Tibial artery (tissue), 4 donors: ENCODE measurements at places on chromosomes 5 and 9.

- no peak for DNase-seq
These were observed 11.0 kb downstream of the MPDZ start for GRCh38 chr9:13268469-13268868.

GRCh38 chr9:37746448-37747270, 6.9 kb upstream of the TRMT10B start:
- DNase-seq = no peak

GRCh38 chr5:77876316-77876715, 100.2 kb upstream of the TBCA start:
- no peak for DNase-seq

DNA sequence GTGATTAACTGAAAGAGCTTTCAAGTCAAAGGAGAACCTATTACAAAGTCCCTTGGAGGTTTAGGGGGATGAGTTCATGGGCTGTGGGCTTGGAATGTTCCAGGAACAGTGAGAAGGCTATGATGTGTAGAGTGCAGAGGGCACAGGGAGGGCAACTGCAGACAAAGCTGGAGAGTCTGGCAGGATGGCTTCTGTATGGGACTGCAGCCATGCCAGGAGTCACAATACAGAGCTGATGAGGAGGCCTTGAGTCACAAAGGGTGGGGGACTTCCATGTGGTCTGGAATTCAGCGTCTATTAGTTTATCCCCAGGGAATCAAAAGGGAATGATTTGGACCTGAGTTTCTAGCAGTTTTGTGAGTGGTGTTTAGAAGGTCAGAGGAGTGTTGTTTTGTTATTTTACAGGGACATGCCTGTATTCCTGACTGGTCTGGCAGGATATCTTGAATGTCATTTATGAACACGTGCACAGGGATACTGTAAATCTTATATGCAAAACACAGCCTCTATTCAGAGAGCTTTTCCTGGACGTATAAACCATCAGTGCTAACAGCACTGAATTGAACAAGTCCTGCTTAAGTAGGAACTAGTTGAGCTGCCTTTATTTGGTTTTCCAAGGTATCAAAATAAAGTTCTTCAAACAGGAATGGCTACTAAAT, 14.3 kb upstream of the TEK start:
- no peak for DNase-seq

DNA sequence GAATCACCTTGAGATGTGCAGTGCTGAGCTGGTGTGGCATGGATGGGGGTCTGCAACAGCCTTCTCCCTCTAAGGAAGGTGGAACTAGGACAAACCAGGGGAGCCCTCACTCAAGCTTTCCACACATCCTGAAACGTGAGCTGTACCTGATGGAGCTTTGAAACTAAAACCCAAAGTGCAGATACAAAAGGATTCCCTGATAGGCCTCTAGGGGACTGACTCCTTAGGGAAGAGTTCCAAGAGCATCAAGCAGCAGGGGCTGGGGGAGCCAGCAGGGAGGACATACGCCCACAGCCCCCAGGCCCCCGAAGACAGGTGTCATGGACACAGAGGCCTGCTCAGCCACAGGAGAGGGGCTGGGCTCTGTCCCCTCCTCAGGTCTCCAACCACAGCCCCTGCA, 17.7 kb downstream of the ARHGEF37 start:
- no peak for DNase-seq

GRCh38 chr5:38591523-38591849, 35.0 kb upstream of the LIFR start:
- DNase-seq = no peak

DNA sequence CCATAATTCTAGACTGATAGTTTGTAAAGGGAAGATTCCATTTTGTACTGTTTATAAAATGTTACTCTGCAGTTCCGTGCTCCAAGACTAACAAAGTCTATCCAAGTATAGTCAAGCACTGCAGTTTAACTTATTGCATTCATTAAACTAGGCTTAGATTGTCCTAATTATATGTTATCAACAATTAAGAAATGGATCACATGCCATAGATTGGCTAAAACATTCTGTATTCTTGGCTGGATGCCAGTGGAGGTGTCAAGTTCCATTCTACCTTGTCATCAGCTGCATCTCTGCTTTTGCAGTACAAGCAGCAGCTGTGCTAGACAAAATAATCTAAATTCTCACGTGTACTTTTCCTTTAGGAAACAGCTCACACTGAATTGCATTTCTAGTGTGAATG, 69.4 kb upstream of the MEF2C start:
- DNase-seq = no peak

DNA sequence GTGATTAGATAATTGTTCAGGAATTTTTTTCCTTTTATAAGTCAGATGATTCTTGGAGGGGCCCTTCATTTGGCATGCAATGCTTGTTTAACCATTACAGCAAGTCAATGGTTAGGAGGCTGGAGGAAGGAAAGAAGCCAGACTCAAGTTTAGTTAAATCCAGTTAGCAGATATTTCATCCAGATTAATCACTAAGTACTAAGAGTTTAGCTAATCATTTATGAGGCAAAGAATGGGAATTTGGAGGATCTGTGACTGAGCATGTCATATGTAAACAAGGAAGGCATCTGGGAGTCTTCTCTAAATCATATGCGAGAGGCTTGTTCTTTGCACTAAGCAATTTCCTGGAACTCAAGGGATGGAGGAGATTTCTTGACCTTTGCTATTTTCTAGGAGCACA, 145.3 kb upstream of the SGCD start:
- no peak for DNase-seq

DNA sequence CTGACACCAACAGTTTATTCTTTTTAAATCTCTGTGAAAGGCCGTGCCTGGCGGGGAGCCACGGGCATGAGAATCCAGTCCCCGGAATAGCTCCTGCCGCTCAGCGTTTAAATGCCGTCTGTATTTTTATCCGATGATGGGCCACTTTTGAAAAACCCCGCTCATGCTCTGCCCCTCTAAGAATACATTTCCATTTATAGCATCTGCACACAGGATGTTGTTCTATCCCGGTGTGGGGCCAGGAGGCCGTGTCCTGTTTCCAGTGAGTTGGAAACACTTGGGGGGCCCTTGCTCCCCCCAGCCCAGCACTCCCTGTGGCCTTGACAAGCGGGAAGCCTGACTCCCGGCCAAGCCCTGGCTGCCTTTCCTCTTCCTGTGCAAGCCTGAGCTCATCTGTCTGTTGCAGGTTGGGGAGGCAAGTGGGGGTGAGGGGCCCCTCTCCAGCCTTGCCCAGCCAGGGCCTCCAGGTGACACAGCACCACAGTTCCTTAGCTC, 39.0 kb downstream of the ERGIC1 start:
- DNase-seq = peak; percentile 95

DNA sequence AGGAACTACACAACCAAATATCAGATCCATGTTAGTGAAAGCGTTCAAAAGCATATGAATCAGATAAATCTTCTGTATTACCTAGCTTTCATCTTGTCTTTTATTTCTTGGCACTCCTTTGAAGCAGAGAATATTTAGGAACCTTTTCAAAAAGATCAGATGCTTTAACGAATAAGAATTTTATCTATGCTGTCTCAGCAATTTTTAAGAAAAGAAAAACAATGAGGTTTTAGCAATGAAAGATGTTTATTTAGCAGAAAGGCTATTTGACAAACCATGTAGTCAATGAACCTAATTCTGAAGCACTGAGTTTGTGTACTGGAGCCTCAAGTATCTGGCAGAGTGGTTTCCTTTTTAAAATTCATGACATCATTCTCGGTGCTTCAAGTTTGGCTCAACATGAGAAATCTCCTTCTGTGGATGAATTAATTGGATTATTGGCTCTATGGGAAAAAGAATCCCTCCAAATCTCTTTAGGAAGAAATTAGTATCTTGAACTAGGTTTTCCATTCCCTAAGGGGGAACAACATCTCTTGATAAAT, 534.7 kb downstream of the CAAP1 start:
- DNase-seq = no peak

DNA sequence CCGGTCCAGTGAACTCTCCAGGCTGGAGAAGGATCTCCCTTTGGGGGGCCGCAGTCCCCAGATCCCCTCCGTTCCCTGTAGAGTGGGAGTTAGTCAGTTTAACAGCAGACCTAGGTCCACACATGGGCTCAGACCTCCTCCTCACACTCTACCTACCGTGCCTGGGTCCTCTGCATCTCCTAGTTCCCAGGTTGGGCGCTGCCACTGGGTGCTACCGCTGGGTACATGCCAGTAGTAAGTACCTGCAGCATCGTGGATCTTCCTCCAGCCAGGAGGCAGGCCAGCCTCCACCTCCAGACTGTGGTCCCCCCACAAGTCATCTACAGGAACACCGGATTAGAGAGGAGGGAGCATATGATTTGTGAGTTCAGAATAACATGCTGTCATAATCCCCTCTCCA, 802 bp downstream of the APBB3 start:
- DNase-seq = no peak

GRCh38 chr5:126490167-126490940, 67.1 kb downstream of the GRAMD2B start:
- peak; percentile 49 for DNase-seq

GRCh38 chr5:61559146-61559545, 227.1 kb downstream of the ZSWIM6 start:
- DNase-seq = no peak

DNA sequence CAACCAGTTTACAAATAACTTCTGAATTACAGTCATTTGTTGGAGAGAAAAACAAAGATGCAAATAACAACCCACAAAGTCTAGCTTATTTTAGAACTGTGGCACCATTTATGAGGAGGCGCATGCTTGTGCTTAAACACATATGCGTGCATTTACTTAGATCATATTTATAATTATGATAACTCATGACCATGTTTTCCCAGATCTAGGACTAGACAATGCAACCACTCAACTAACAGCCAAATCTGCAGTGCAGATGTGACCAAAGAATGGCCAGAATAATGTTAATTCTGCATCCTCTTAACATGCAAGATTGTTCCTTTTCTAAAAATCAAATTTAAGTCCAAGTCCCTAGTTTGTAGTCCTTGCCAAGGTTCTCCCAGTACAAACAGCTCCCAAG, 167.3 kb upstream of the FST start:
- no peak for DNase-seq

DNA sequence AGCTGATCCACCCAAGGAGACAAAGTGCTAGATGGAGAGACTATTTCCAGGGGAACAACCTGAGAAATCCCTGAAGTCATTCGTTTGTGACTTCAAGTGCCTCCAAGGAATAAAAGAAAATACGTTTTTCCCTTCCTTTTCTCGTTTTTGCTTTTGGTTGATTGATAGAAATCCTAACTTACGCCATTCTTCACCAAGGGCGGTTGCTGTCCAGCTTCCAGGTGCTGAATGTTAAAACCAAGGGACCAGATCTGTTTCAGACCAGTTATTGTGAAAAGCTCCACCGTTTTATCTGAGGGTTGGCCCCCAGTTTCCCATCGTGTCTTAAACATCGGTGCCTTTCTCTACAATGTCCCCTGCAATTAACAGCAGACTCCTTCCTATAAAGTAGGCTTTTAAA, 600.7 kb upstream of the SGCD start:
- no peak for DNase-seq

- no peak for DNase-seq
These were observed 152.2 kb downstream of the SNCAIP start for GRCh38 chr5:122464191-122464590.

GRCh38 chr5:55913466-55914413, 62.6 kb downstream of the IL31RA start:
- no peak for DNase-seq

DNA sequence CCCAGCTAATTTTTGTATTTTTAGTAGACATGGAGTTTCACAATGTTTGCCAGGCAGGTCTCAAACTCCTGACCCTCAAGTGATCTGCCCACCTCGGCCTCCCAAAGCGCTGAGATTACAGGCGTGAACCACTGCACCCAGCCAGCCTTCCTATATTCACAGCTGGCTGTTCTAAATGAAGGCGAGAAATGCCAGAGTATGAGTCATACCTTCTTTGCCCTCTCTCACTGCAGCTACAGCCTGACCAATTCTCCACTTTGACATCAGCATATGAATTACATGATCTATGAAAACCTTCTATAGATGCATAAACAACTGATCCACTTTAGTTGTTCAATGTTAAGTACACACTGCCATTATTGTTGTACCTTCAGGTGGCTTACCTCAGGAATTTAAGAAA, 14.5 kb downstream of the APTX start:
- no peak for DNase-seq

GRCh38 chr9:76927540-76928240, 21.8 kb upstream of the PRUNE2 start:
- DNase-seq = no peak

GRCh38 chr9:104984121-104984520, 56.2 kb upstream of the ABCA1 start:
- no peak for DNase-seq

- no peak for DNase-seq
These were observed 123.6 kb downstream of the ACTBL2 start for GRCh38 chr5:57358796-57359592.

- no peak for DNase-seq
These were observed 2.9 kb downstream of the SEC24A start for GRCh38 chr5:134651531-134651930.

GRCh38 chr5:7391814-7392692, 3.9 kb upstream of the ADCY2 start:
- no peak for DNase-seq

- DNase-seq = no peak
These were observed 78.3 kb downstream of the LIFR start for GRCh38 chr5:38478166-38478565.

- DNase-seq = no peak
These were observed 281.7 kb downstream of the PARP8 start for GRCh38 chr5:50947906-50948683.

DNA sequence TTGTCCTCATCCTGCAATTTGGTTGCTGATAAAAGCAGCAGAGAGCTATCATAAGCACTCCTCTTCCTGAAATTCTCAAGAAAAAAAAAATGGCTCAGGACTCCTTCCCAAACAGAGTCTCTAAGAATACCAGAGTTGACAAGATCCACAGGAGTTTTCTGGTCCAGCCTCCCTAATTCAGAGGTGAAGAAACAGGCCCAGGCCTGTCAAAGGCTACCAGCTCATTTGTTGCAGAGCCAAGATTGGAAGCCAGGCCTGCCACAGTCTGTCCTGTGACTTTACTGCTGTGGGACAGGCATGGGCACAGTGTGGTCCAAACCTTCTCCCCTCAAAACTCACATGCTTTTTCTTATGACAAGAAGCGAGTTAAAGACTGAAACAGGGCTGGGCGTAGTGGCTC, 41.5 kb downstream of the NIPSNAP3B start:
- DNase-seq = no peak

DNA sequence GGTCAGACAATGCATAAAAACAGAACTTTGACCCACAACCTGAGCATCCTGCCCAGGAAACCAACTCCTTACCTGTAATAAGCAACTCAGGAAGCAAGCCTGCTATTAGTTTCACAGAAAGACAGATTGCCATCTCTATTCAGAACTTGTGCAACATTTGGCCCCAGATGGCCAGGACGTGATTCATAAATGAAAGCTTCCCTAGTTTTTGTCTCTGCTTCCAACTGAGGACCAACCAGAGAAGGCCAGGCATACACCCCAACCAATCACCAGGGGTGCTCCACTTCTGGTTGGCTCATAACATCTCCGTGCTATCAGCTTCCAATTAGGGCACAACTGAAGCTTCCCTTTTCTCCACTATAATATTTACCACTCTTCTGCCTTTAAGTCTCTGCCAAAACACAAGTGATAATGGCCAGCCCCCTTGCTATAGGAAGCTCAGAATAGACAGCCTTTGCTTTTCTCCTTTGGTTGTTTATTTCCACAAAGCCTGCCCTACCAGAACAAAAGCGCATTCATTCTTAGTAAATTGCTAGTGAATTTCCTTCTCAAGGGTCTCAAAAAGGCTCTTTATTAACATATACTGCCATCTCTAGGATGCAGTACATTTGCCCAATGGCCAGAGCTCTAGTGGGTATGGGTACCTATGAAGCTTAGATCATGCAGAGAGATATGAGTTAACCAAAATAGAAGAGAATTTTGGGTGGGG, 289.7 kb upstream of the DAP start:
- no peak for DNase-seq

GRCh38 chr9:31248156-31248555, 1136.3 kb upstream of the ACO1 start:
- DNase-seq = no peak
